HuH-7 (cell line): ENCODE measurements at places on chromosomes 1 and 21.

DNA sequence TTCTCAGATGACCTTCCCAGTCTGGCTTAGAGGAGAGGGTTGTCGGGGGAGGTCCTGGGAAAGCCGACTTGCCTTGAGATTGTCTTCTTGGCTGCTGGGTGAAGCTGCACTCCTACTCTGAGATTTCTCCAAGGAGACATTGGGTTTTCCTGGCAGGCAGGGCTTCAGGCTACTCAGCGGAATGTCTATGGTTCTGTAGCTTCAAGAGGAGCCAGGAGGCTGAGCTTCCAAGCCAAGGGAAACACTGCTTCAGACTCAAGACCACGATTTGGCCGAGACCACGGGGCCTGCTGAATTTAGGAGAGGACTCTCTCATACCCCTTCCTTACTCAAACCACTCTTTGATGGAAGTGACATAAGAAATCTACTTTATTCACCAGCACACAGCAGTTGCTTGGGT, 67.8 kb downstream of the NTMT2 start:
- DNase-seq = no peak

DNA sequence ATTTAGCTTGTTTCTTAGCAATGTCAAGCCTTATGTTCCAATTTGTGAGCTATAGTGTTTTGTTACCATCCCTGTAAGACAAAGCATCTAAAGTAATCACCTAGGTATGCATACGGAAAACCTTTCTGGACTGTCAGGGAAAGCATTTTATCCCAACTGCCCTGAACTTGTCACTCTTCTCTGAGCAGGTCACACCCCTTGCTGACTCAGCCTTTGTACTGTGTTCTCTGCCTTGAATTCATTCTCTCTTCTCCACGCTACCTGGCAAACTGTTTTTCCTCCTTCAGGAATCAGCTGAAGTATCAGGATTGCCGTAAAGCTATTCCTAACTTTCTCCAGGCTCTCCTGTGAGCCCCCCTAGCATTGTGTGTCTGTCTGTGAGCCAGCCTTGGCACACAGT, 54.2 kb downstream of the PBX1 start:
- no peak for DNase-seq

DNA sequence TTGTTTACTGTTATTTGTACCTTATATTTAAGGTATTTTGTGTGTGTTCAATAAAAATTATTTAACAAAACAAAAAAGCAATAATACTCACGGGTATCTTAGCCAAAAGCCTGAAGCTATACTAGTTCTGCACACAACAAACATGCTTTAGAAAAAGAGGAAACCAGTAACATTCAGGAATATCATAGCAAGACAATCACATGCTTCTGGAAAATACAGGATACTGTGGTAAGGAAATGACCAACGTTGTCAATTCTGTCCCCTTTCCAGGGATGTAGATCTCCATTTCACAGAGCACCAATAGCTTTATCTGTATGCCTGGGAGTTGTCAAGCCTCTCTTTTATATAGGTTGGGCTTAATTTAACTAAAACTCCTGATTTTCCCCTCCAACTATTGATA, 288.4 kb downstream of the SMYD3 start:
- no peak for DNase-seq

- no peak for DNase-seq
Measured at GRCh38 chr1:150764617-150765101, 919 bp downstream of the CTSS start.

DNA sequence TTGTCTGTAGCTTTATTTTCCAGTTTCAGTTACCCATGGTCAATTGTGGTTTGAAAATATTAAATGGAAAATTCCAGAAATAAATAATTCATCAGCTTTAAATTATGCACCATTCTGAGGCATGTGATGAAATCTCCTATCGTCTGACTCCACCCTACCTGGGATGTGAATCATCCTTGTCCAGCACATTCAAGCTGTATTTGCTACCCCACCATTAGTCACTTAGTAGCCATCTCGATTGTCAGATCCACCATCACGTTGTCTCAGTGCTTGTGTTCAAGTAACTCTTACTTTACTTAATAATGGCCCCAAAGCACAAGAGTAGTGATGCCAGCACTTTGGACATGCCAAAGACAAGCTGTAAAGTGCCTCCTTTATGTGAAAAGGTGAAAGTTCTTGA, 4.0 kb downstream of the STPG1 start:
- no peak for DNase-seq

- no peak for DNase-seq
Measured at GRCh38 chr1:170721621-170722020, 57.7 kb downstream of the PRRX1 start.

DNA sequence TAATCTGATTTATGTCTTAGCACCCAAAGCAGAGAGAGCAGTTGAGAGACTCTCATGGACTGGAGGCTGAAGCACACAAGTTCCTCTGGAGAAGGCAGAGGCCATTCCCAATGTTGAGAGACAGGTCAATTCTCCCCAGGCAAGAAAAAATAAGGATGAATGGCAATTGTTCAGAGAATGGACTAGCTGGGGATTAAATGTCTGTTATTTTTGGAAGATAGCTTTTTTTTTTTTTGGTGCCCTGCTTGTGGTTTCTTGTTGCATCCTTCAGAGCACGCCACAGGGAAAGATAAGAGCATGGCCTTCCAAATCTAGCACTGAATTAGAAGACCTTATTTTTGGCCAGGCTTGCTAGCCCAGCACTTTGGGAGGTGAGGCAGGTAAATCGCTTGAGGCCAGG, 65.6 kb upstream of the ERRFI1 start:
- DNase-seq = no peak

GRCh38 chr1:54601730-54602129, 21.6 kb downstream of the FAM151A start:
- DNase-seq = no peak

GRCh38 chr1:1307261-1307922, 338 bp downstream of the ACAP3 start:
- DNase-seq = no peak

DNA sequence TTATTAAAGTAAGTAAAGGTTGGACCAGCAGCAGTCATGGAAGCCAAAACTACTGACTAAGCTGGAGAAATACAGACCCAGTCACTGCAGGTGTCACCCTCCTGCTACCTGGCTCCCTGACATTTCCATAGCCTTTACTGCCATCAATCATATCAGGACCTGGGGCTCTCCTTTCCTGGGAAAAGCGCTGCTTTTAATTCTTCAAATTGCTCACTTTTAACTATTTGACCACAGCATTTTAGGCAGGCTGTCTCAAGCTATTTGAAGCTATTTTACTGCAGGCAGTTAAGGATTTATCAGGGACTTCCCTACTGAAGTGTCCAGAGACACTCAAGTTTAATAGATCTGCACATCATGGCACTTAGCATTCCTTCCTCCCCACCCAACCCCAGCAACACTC, 4.1 kb downstream of the IVL start:
- DNase-seq = no peak

- peak; percentile 90 for DNase-seq
Measured at GRCh38 chr1:3012456-3013291, 8.6 kb upstream of the ACTRT2 start.

DNA sequence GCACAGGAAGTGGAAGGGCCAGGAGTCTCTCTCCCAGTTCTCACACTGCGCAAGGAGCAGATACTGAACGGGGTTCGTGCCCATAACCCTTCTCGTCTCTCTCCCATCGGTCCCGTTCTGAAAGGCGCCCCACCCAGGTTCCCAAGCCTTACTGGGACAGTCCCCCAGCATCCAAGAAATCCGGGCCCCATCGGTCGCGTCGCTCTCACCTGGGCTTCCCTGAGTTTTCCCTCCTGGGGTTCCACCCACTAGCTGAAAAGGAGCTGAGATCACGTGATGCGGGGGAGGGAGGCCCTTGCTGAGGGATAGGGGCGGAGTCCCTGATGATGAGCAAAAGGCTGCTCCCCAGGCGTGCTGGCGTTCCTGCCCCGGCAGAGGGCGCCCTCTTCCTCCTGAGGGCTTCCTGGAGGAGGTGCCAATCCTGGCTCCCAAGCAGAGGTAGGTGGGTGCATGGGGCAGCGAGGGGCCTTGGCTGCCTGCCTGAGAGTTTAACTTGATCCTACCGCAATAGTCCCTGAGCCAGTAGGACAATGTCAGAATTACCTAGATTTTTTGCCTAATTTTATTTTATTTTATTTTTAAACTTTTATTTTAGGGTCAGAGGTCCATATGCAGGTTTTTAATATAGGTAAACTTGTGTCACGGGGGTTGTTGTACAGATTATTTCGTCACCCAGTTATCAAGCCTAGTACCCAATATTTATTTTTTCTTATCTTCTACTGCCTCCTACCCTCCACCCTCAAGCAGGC, at the start of gene SPOCD1:
Gene SPOCD1 (minus strand): TSS at position 271 of the 749 bp plus-strand sequence. CDS start 689 bp downstream, outside the sequence.
- DNase-seq = peak; percentile 92

DNA sequence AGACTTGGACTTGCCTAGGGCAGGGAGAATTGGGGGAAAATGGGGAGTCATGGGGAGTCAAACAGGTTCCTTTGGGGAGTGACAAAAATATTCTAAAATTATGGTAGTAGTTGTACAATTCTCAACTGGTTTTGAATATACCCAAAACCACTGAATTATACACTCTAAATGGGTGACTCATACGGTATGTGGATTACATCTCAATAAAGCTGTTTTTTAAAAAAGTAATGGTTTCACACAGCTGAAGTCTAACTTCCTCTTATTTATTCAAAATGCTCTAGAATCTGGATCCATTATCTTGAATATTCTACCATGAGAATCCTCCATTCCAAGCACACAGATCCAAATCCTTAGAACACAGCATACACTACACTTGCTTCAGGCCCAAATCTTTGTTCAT, 11.1 kb downstream of the EIF4G3 start:
- DNase-seq = no peak

GRCh38 chr1:21783679-21784603, 992 bp upstream of the USP48 start:
- DNase-seq = no peak

DNA sequence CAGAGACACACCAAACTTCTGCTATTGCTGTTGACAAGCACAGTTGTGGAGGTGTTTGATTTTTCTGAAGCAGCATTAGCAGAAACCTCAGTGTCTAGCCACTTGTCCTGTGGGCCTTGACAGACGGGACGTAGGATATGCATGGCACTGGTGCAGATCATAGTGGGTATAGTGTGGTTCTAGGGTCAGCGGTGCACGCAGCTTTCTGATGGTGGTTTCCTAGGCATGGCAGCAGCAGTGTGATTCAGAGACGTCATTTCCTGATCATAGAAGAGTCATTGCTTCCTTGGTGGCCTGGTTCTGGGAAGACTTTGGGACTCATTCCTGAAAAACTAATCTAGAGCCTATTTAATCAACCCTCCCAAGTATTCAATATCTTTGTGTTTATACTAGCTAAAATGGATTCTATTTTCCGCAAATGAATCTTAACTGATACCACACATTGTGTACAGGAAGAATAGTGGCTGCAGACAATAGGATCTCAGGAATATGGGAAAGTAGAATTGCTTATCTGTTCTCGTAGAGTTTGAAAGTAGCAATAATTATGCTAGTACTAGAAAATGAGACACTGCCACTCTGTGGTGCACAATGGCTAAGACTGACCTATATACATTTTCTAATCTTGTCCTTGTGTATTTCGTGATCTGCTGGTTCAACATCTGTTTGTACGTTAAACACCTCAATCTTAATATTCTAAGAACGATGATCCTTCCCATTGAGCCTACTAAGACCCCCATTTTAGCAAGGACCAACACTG, 2.8 kb upstream of the USP1 start:
- DNase-seq = no peak

GRCh38 chr1:54885807-54886723, 930 bp downstream of the DHCR24 start:
- no peak for DNase-seq

GRCh38 chr1:243796016-243796415, 54.0 kb downstream of the AKT3 start:
- no peak for DNase-seq

DNA sequence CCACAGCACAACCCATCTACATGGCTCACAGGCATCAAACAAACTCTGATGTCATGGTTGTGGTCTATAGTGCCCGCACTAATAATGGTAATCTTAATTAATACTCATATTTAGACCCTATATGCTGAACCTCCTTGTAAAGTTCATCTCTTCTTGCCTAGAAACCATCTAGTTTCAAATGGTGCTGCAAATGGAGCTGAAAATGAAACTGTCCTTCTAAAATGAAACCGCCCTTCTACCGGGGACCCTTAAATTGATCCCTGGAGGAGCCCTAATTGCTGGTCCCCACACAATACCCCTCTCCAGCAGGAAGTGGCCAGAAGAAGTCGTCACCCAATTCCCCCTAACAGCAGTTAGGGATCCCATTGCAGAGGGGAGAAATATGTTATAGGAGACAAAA, 612.6 kb downstream of the MRPL39 start:
- no peak for DNase-seq

- no peak for DNase-seq
Measured at GRCh38 chr1:221718381-221719277, 23.3 kb downstream of the DUSP10 start.

- no peak for DNase-seq
Measured at GRCh38 chr1:208222376-208223126, 21.6 kb downstream of the PLXNA2 start.

DNA sequence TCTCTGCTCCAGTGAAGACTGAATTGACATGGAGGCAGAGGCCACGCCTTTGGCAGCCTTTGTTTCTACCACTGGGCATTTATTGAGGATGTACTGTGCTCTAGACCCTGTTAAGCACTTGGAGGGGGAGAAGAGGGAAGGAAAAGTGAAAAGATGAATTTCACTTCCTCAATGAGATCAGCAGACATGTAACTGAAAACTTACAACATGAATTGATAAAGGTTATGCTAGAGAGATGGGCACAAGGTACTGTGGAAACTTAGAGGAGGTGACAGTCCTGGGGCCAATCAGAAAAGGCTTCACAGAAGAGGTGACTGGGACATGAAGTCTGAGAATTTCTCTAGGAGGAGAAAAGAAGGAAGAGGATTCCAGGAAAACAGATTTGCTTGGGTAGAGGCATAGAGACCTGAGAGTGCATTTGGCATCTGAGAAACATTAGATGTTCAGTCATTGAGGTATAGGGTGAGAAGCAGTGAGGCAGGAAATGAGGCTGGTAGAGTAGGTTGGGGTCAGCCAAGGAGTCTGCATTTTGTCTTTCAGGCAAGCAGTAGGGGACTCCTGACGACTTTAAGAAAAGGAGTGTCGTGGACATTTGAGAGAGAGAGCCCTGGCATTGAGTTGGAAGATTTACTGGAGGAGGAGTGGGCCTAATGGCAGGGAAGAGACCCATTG, 113.0 kb downstream of the SYT2 start:
- DNase-seq = no peak
